ENCODE measurements at places on chromosomes 4 and X.

GRCh38 chrX:72367516-72367915, 61.8 kb upstream of the CITED1 start:
- no peak for DNase-seq

DNA sequence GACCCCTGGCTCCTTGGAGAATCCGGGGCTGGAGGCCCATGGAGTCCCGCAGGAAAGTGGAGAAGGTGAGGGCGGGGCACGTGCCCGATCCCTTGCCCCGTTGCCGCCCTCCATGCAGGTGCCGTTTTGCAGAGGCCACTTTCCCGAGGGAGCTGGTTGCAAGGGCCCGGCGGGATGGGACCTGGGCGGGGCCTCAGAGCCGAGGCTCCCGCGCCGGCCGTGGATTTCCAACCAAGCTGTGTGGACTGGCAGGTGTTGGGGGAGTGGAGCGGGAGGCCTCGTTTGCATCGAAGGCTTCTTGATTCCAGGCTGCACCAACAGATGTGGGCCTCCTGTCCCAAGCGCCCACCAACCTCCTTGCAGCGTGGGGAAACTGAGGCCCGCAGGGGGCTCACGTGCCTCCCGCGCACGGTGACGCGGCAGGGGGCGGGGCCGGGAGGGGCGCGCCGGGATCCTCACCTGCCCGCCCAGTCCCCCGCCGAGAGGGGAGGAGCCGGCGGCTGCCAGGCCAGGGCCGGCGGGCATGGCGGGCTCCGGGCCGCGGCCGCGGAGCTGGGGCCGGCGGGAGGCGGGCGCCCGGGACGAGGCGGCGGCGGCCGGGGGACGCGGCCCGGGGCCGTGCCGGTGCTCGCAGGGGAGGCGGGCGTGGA, 24.9 kb downstream of the SH3BP2 start:
- DNase-seq = peak; percentile 40

GRCh38 chr4:111064342-111064993, 441.6 kb upstream of the PITX2 start:
- DNase-seq = peak; percentile 96

- no peak for DNase-seq
Measured at GRCh38 chrX:57422790-57423189, 136.3 kb downstream of the FAAH2 start.

GRCh38 chr4:185201977-185202962, 1.5 kb downstream of the CFAP97 start:
- DNase-seq = peak; percentile 54

- DNase-seq = no peak
Measured at GRCh38 chr4:162682651-162683050, 484.0 kb downstream of the NAF1 start.

- DNase-seq = peak; percentile 65
Measured at GRCh38 chrX:118521435-118521834, 25.8 kb downstream of the DOCK11 start.

- DNase-seq = no peak
Measured at GRCh38 chr4:145680902-145681301, 956 bp downstream of the C4orf51 start.

DNA sequence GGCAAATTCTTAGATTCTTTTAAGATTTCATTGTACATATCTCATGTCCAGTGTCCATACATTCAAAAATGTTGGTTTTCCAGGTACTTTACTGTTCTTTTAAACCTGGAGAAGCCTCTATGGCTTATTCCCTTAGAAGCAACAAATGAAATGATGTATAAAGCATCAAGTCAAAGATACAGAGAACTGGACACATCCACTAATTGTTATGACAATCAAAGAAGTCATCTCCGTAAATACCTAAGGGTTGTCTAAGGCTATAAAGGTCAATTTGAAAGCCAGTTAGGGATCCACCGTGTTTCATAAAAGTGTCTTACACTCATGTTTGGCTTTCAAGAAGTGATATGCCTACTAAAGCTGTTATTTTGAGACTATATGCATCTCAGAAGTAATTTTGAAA, 32.4 kb downstream of the UBE2D3 start:
- no peak for DNase-seq

DNA sequence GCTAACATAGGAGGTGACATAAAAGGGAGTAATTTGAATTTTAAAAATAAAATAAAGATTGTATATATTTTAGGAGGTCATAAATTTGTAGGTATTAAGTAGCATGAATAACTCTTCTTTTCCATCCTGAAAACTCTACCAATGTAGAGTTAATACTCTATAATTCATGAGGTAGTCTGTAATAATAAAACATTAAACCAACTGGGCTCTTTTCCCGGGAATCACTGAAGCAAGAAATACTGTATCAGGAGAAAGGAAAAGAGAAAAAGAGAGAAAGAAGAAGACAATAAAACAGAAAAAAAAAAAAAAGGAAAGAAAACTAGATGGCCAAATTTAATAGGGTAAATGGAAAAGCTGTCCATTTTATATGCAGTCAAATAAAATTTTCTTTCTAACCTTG, 984.4 kb downstream of the CCSER1 start:
- DNase-seq = no peak

DNA sequence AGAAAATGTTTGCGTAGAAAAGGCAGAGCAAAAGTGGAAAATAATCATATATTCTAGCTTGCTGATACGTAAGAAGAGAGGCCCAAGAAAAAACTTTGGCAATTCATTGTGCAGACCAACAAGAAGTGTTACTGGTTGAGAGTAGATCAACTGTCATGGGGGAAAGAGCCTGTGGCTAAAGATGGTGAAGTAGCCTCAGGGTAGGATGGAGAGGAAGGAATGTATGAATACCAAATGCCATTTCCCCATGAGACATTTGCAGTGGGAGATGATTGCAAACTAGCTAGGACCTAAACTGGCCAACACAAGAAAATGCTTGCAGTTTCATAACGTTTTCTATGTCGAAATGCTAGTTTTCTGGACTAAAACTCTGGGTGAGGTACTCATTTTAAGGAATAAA, 47.7 kb upstream of the ADGRL3 start:
- no peak for DNase-seq

- peak; percentile 8 for DNase-seq
Measured at GRCh38 chr4:24141836-24142235, 252.0 kb upstream of the PPARGC1A start.

GRCh38 chr4:62917649-62918048, 1491.6 kb downstream of the TECRL start:
- DNase-seq = no peak

DNA sequence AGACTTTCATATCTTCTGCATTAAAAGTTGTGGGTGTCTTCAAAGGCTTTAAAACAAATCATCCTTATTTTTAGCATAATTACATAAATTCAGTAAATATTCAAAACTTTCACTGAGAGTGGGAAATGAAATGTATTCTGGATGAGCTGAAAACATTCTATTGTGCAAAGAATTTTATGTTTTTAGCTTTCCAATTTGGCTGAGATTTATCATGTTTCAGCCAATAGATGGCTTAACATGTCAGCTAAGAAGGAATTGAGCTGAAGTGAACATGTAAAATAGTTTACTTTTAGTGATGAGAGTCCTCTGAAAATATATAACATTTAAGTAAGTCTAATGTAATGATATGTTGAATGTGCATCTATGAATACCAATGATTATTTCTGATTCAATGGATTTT, 213.5 kb upstream of the GIMD1 start:
- DNase-seq = no peak

DNA sequence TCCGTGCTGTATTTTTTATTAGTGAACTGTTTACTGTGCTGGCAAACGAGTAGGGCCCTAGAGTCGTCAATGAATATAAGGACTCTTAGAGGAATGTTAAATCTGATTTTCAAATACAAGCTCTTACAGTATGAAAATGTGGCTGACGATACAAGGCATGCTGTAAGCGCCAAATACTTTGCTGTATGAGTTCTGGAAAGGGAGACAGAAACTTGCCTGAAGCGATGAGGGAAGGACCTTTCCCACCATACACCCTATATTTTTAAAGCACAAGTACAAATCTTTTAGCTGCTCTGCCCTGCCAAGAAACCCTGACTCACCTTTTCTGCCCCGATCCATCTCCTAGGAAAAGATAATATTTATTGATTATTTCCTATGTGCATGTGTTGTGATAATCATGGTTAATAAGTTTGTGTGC, 15.7 kb upstream of the RUFY3 start:
- DNase-seq = no peak

DNA sequence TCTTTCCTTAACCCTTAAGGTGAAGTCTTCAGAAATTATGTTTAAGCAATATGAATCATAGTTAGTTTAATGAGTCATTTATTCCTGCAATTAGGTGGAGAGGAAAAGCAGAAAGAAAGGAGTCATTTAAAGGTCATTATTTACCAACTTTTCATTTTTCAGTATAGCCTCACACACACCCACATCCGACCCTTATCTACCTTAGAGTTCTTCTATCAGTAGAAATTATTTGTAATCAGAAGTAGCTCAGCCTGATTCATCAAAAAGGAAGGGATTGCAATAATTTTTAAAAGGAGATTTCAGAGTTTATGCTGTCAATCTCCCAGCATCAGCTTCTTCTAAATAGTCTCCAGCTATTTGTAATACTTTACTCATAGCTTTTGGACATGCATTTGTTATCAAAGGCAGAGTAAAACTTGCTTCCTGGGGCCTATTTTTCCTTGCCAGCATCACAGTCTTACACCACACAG, 5.9 kb downstream of the ANXA10 start:
- peak; percentile 55 for DNase-seq

DNA sequence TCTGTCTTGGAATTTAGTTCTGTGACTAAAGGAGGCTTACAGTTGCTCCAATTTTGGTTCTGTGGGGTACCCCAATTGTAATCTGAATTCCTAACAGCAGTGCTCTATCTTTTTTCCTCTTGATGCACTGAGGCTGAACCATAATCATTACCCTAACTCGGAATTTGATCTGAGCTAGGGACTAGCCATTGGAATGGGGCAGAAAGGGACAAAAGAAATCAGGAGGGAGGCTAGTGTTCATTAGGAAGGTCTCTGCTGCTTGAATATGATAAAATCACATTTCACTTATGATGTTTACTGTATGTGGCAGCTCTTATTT, 2.7 kb downstream of the KLF3 start:
- peak; percentile 19 for DNase-seq

DNA sequence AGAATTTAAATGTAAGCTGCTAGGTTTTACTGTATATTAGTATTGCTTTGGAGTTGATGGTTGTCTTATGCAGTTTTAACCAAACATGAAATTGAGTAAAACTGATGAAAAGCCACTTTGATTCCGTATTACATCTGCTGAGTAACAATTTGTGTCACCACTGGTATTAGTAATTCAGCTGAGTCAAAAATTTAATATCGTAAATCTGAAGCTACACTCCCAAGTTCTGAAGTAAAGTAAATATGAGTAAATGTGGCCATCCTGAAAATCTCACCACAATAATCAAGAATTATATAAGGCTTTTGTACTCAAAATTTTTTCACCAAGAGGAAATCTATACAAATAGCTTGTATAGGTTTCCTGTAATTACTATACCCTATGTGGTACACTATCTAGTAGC, 142.3 kb downstream of the STPG2 start:
- DNase-seq = no peak

DNA sequence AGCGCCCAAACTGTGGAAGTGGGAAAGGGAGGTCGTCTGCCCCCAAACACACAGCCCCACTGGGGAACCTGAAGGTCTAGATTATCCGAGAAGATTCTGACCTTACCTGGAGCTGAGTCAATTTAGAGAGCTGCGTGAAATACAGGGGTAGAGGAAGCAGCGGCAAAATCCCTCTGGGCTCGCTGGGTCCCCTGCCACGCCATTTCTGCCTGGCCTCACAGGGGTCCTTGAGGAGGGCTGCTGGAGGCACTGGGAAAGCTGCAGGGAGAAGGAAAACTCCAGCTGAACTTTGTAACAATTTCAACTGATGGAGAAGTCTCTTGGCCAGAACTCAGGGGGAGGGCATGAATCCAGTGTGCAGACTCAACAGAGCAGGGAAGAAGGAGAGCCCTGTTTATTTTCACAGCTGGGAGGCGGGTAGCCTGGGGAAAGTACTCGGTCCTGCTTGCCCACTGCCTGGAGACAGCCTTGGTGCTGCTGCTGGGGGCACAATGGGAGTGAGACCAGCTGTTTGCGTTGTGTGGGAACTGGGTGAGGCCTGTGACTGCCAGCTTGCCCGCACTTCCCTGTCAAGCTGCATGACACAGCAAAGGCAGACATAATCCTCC, 93.2 kb upstream of the MAPK10 start:
- DNase-seq = no peak

DNA sequence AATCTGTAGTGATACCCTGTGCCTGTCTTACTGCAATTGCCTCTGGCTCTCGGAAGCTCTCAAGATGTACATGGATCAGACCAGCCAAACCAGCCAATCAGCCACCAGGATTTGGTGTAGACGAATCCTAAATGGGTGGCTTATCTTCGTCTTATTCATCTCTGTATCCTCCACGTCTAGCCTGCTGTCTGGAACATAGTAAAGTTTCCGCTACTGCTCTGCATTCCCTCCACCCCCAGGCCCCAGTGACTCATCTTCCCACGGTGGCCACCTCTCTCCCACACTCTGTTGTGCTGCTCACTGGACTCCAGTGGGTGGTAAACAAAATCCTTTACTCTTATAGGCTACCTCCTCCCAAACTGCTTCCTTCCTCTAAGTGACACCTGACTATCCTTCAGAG, 37.8 kb downstream of the SEPTIN6 start:
- DNase-seq = peak; percentile 66

DNA sequence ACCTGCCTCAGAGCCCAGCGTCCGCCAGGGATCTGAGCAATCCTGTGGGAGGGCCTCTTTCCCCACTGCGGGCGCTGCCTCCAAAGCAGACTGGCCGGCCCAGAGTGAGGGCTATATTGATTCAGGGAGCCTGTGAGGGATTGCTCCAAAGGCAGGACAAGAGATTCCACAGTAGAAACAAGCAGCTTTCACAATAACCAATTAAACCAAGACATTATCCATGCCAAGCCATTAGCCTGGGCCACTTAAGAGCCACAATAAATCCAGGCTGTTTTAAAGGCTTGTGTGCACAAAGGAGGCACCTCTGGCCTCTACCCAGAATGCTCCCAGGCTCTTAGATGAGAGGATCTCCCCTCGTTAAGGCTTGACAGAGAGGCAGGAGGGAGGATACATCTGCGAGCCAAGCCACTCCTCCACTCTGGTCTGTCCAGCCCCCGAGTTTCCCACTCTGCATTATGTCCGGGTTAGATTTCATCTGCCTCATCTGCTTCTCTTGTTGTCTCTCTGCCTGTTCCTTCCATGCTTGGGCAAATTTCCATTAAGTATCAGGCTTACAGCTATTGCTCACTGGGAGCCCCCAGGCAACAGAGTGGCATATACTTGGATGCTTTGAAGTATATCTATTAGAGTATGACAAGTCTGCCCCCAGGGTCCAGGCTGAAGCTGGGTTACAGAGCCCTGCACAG, 357.9 kb downstream of the UNC5C start:
- DNase-seq = no peak

DNA sequence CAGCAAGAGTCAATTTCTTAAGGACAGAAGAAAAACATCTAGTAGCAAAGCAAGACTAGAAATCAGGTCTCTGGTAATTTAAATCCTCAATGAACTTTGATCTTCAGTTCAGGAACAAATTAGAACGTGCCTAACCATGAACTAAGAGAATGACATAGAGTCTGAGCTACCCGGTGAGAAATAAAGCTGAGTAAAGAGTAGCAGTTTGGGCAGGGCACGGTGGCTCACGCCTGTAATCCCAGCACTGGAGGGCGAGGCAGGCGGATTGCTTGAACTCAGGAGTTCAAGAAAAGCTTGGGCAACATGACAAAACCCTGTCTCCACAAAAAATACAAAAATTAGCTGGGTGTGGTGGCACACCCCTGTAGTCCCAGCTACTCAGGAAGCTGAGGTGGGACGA, 37.7 kb downstream of the ACE2 start:
- DNase-seq = no peak

Data from fibroblast of skin of right biceps (primary cell).